Endodermal cell (in vitro differentiated cells): ENCODE measurements at places on chromosomes 2 and 18. TPM values are rescaled to one million over a fixed set of nuclear protein-coding genes. Genes with fewer than 3 reads are reported as not detected.

DNA sequence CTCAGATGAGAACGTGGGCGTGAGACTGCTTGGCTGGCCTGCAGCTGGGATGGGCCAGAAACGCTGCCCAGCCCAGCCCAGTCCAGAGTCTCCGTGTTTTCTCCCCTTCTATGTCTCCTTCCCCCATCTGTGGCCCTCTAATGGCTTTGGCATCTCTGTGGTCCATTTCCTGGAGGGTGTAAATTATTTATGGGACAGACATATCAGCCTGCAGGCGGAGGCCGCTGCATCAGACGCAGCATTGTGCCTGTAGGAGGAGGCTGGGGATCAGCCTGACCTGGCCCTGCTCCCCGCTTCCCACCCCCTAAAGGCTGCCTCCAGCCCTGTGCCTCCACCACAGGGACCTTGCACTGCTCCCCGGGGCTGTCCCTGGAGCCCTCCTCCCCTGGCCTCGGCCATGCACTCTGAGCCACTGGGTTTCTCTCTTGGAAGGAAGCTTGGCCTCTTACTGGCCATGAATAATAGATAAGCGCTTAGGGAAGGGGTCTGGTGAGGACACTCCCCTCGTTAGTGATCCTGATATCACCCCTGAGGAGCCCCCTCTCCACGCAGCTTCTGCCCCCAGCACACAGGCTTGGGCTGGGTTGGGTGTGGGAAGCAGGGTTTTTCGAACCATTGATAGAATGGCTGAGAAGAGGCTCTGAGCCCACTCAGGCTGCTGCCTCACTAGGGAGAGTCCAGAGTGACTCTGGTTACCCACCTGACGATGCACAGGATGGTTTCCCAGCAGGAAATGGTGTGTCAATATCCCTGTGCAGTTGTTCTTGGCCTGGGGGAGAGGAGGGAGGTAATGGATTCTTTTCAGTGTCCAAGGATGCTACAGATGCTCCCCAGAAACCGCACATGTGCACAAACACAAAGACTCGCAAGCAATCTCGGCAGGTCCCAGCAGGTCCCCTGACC, 185.5 kb downstream of the MYCN start:
- H3K36me3 ChIP-seq = no peaks in the 10 kb centered on the region
- H3K27me3 ChIP-seq = no peaks in the 10 kb centered on the region
- DNase-seq = peak; percentile 36
- H3K4me1 ChIP-seq = no peaks in the 10 kb centered on the region

- no peaks in the 10 kb centered on the region for H3K4me1 ChIP-seq
- H3K27ac ChIP-seq = no peak overlapping the region
- H3K36me3 ChIP-seq = no peaks in the 10 kb centered on the region
- H3K4me3 ChIP-seq = no peak overlapping the region
- DNase-seq = no peak
These were observed 478.6 kb downstream of the SLC4A3 start for GRCh38 chr2:220106065-220106464.

- H3K4me1 ChIP-seq = no peaks in the 10 kb centered on the region
- peak within 1 kb of the TSS; percentile 65 for H3K27ac ChIP-seq
- peak within 1 kb of the TSS; percentile 96 for H3K4me3 ChIP-seq
- no peaks in the 10 kb centered on the region for H3K36me3 ChIP-seq
- peak; percentile 99 for DNase-seq
- no peaks in the 10 kb centered on the region for H3K27me3 ChIP-seq
These were observed at the start of gene STRN for GRCh38 chr2:36966370-36967235. Gene STRN, minus strand, starts transcription at chr2:36966536. Its CDS starts 73 bp downstream, at chr2:36966463.

GREB1L gene
- 3.9 and 5.2 TPM in 2 replicates for total RNA-seq

GRCh38 chr2:29443627-29444026, 328.4 kb downstream of the CLIP4 start:
- H3K4me1 ChIP-seq = no peaks in the 10 kb centered on the region
- no peaks in the 10 kb centered on the region for H3K36me3 ChIP-seq
- DNase-seq = no peak
- H3K4me3 ChIP-seq = no peak overlapping the region

DNA sequence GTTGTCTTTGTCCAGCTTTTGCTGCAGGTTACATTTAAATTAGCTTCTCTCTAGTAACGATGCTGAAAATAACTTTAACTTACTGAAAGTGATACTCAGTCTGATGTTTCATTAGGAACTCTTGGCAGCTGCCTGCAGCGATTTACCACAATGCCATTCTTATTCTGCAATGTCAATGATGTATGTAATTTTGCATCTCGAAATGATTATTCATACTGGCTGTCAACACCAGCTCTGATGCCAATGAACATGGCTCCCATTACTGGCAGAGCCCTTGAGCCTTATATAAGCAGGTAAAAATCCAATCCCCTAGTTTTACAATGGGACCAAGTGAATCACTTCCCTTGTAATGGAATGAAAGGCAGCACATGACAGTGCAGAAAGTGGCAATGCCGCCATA, 16.3 kb upstream of the MFF start:
- no peaks in the 10 kb centered on the region for H3K36me3 ChIP-seq
- H3K27me3 ChIP-seq = no peaks in the 10 kb centered on the region
- H3K27ac ChIP-seq = no peak overlapping the region
- no peak for DNase-seq
- no peaks in the 10 kb centered on the region for H3K4me1 ChIP-seq

DNA sequence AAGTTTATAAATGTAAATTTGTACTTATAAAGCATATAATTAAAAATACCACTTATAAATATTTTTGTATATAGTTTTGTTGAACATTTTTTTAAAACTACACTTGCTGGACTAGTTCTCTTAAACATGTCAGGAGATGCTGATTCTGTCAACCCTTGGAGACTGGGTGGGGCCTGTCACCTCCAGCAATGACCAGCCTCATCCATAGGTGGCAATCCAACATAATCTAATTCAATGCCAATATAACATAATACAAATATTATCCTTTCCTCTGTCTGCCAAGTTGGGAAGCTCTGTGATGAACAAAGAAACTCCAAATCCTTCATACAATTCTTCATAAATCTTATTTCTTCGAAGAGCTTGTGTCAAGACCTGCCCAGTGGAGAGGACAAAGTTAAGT, 140.4 kb downstream of the RBMS1 start:
- H3K4me3 ChIP-seq = no peak overlapping the region
- no peaks in the 10 kb centered on the region for H3K4me1 ChIP-seq
- peaks cover 42% of the 10 kb centered on the region for H3K36me3 ChIP-seq
- no peak for DNase-seq
- H3K27me3 ChIP-seq = no peaks in the 10 kb centered on the region
- H3K27ac ChIP-seq = no peak overlapping the region
